Kidney glomerular epithelial cell (primary cell): ENCODE measurements at places on chromosomes 6 and 20.

DNA sequence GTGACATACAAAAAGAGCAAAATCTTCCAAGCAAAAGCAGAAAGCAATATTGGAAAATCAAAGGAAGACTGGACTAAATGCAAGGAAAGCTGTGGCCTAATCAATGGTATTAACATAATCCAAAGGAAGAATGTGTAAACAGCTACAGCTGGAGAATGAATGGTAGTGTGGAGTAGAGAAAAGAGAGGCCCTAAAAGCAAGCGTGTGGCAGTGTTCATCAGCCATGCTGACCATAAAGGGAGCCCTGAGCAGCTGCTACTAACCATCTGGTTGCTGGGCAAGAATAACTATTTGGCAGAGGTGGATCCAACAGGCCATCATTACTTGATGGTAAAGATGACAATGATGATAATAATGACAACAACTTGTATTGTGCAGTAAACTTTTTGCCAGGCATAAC, 148.5 kb upstream of the BEND6 start:
- DNase-seq, result no peak

- no peak for DNase-seq
These were observed 554.5 kb upstream of the MAP3K7 start for GRCh38 chr6:91141346-91141745.

DNA sequence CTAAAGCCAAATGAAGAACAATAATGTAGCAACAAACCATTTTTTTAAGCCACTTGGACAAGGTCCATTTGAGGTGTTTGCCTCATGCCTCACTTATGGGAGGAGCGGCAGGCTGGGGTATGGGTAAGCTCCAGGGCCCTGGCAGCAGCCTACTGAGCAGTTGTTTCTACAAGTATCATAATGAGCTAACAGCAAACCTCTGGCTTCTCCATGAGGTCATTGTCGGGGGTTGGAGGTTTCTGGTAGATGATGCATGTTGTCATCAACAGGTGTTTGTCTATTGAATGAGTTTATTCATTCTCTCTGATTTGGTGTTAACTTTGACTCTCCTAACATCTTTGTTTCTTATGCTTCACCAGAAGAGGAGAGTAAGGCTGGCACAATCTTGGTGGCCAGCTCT, 150.7 kb downstream of the TBC1D7 start:
- no peak for DNase-seq

DNA sequence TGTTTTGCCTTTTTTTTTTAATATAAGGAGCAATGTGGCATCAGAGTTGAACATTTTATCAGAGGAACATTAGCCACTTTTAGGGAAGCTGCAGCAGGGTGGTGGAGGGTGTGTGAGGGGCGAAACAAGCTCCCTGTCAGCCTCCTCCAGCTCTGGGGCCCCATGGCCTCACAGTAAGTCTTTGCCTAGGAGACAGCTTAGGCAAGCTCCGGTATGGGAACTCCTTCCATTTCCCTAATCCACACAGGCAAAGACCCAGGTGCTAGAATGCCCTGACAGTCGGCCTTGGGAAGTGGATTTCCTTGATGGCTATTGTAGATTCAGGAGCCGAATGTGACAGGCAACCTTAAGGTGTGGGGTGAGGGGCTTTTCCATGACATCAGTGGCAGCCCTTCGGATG, 862 bp downstream of the PRND start:
- no peak for DNase-seq
